ENCODE measurements at places on chromosomes 6 and 20.

GRCh38 chr6:162481320-162481719 lies 246.2 kb downstream of the PRKN start:
- DNase-seq: no peak

DNA sequence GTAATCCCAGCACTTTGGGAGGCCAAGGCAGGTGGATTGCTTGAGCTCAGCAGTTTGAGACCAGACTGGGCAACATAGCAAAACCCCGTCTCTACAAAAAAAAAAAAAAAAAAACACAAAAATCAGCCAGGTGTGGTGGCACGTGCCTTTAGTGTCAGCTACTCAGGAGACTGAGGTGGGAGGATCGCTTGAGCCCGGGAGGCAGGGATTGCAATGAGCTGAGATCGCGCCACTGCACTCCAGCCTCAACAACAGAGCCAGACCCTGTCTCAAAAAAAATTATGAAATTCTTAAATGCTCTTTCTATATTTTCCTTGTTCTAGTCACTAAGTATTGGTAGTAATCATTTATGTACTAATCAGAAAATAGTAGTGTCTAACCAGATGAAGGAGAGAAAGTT lies 30.6 kb downstream of the SYTL3 start:
- no peak for DNase-seq

DNA sequence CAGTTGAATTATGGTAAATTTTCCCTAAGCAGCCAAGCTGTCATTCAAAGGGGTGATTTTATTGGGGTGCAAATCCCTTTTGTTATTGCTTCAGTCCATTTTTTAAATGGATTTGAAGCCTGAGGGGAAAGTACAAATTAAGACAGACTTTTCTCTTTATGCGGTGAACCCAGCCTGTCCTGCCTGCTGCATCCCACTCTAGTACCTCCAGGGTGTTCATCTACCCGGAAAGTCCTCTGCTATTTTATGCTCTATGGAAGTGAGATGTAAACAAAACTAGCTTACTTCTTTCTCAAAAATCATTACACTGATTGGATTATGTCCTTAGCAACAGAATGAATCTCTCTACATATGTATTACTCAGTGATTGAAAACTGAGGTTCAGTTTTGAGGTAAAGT lies 1088.9 kb upstream of the CITED2 start:
- no peak for DNase-seq

GRCh38 chr6:89346433-89346832 lies 6.1 kb downstream of the UBE2J1 start:
- no peak for DNase-seq

GRCh38 chr6:41739041-41739440 lies 3.6 kb upstream of the TFEB start:
- DNase-seq: no peak

Data from fibroblast of mammary gland (primary cell).